ENCODE measurements at places on chromosomes 1 and 21.

GRCh38 chr1:59625384-59625783, 189.4 kb upstream of the HOOK1 start:
- no peak for DNase-seq

- no peak for DNase-seq
These were observed 29.9 kb downstream of the FAF1 start for GRCh38 chr1:50930193-50930592.

DNA sequence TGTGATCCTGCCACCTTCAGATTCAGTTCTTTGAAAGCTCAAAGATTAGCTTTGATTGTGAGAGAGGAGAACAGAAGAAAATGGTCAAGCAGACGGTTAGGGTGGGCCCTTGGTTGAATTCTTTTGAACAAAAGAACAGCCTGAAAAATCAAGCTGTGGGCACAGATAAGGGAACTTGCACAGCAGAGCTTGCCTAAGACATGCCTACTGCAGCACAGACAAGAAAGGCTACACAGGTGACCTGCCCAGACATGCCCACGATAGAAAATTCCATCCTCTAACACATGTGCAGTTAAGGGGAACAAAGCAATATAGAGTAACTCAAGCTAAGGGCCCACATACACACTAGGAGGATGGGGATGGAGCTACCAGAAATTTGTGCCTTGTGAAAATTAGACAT, 512.5 kb upstream of the LRRC7 start:
- DNase-seq: no peak

GRCh38 chr1:32339363-32339978, 3.4 kb upstream of the MARCKSL1 start:
- DNase-seq: peak; percentile 92

DNA sequence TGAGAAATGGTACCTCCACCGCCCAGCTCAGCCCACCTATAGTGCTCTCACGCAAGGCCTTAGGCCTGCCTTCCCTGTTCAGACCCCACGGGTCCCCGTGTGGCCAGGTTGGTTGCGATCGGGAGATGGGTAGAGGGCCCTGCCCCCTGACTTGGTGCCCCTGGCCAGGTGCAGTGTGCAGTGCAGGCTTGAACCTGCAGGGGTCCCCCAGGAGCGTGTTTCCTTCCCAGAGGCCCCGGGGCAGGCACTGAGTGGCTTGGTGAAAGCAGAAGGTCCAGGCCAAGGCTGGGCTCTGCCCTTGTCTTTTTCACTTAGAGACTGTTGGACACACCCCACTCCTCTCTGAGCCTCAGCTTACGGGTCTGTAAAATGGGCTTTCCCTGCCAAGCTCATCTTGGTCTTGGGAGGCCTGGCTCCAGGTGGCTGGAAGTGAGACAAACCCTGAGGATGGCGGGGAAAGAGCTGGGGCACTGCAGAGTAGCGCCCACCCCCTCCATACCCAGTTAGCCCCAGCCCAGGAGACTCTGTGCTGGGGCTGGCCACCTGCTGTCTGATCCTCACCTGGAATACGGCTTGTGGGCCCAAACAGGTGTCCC, 9.3 kb upstream of the HES5 start:
- no peak for DNase-seq

DNA sequence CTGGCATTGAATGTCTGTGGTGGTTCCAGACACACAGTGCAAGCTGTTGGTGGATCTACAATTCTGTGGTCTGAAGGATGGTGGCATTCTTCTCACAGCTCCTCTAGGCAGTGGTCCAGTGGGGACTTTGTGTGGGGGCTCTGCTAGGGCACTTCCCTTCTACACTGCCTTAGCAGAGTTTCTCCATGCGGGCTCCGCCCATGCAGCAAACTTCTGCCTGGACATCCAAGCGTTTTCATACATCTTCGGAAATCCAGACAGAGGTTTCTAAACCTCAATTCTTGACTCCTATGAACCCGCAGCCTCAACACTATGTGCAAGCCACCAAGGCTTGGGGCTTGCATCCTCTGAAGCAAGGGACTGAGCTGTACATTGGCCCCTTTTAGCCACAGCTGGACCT, 43.0 kb downstream of the RGS18 start:
- DNase-seq: no peak

GRCh38 chr1:160124705-160125478, 9.3 kb downstream of the ATP1A2 start:
- peak; percentile 85 for DNase-seq

DNA sequence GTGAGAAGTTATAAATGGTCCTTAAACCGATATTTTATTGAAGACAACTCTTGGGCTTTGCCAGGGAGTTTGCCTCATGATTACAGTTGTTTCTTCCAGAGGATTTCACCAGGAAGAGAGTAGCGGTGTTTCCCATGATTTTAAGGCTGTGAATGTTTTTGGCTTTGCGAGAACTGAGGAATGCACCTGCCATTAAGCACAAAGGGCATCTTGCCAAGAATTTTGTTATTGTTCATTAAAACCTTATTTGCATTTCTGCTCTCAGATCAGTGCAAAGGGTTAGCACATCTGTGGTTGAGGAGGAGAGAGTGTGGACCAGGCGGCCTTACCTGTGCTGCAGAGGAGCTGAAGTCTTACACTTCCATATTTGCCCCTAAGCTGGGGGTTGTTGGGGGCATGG, 13.8 kb downstream of the CNIH3 start:
- DNase-seq: no peak

- peak; percentile 44 for DNase-seq
These were observed 39.8 kb upstream of the RAB4A start for GRCh38 chr1:229230893-229231753.

- no peak for DNase-seq
These were observed 51.4 kb upstream of the C8B start for GRCh38 chr1:57017200-57017599.

DNA sequence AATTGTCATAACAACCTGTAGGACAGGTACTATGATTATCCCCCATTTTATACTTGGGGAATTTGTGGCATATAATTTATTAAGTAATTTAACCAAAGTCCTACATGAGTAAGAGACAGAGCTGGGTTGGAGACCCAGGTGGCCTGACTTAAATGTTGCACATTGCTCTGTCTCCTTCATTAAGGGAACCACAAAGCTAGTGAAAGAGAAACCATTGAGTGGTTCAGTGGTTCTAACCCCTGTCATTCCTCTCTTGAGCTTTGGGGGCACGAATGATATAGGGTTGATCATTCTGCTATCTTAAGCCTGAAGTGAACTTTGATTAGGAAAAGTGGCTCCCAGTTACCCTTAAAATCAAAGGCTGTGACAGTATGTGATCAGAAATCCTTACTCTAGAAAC, 5.3 kb upstream of the MAP3K7CL start:
- no peak for DNase-seq

DNA sequence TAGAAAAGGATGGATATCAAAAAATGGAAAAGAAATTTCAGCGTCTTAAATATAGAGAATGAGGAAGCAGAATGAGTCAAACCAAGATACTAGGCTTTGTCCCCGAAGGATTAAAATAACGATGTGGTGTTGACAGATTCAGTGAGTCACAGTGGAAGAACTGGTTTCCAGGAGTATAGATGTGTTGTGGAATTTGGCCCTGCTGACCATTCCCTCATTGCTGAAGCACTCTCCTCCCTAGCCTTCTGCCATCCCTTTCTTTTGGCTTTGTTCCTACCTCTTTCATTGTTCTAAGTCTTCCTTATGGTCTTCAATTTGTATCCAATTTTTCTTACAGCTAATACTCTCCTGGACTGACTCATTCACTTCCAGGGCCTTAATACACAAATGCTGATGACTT, 23.1 kb upstream of the USP25 start:
- DNase-seq: peak; percentile 79

DNA sequence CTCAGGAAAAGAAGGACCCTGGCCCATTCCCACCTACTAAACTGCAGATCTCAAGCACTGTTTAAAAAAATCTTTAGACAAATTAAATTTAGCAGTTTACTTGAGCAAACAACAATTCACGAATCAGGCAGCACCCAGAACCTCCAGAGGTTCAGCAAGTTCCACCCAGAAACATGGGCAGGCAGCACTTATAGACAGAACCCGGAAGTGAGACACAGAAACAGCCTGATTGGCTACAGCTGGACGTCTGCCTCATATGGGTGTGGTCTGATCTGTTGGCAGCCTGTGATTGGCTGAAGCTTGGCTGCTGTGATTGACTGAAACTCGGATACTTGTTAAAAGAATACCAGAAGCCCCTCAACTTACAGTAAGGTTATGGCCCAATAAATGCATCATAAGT, 34.7 kb upstream of the COL6A2 start:
- no peak for DNase-seq

- no peak for DNase-seq
These were observed 12.8 kb downstream of the ADARB1 start for GRCh38 chr21:45087022-45087823.

- DNase-seq: no peak
These were observed 182.6 kb downstream of the MRPL39 start for GRCh38 chr21:25424634-25425033.

DNA sequence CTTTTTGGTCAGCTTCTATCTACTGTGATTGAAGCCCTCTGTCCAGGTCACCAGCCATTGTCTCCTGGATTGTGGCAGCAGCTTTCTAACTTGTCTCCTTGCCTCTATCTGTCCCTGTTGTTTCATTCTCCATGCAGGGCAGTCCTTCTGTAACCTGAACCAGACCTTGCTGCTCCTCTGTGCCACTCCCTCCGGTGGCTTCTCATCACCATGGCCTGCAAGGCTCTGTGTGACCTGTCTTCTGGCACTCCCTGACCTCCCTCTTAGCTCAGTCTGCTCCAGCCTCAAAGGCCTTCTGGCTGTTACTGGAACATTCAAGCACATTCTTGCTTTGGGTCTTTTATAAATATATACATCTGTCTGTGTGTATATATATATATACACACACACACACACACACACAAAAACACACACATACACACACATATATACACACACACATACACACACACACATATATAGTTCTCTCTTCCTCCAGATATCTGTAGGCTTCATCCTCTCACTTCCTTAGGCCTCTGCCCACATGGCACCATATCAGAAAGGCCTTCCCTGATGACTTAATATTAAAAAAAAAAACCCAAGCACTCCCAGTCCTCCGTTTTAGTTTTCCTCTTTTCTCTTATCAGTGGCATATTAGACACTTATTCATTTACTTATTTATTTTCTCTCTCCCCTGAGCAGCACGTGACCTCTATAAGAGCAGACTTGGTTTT, 21.2 kb upstream of the JUN start:
- no peak for DNase-seq

DNA sequence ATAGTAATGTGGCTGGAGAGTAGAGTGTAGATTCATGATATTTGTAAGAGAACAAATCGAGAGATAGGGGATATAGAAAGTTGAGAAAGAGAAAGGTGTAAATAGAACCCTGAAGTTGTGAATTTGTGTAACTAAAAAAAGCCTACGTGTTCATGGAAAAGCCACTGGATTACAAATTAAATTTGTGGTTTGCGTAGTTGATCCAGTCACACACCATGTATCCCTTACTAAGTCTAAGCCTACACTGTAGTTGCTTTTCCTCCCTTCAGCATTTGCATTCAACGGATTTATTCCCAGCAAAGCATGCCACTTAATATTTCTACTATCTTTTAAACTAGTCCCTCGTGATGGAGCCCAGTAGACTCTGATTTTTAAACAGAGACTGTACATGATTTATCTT, 24.9 kb downstream of the KMO start:
- no peak for DNase-seq

GRCh38 chr1:87094238-87094637, 179.8 kb downstream of the HS2ST1 start:
- no peak for DNase-seq

Measured in mesenchymal stem cell (in vitro differentiated cells and primary cell).